ENCODE measurements at places on chromosomes 3 and 15.

GRCh38 chr15:69917056-69917455 lies 180.7 kb downstream of the TLE3 start:
- no peaks in the 10 kb centered on the region for H3K4me1 ChIP-seq

DNA sequence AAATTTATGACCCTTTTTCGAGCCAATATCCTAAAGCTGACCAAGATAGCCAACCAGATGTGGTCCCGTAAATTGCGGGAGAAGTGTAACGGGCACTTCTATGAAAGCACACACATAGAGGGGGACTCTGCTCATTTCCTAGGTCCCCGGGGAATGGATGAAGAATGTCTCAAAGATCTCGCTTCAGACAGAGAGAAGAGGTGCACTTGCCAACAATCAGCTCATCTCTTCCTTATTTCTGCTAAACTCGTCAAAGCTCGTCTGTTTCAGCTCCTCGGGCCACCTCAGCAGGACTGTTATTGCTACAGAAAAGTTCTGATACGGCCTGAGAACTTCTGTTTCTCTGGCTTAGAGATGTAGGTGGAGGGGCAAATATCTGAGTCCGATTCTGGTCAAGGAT lies 71.8 kb downstream of the TM2D3 start:
- no peaks in the 10 kb centered on the region for H3K4me1 ChIP-seq
- no peak for DNase-seq
- no peak overlapping the region for H3K27ac ChIP-seq
- H3K27me3 ChIP-seq: no peaks in the 10 kb centered on the region
- H3K4me3 ChIP-seq: no peak overlapping the region

DNA sequence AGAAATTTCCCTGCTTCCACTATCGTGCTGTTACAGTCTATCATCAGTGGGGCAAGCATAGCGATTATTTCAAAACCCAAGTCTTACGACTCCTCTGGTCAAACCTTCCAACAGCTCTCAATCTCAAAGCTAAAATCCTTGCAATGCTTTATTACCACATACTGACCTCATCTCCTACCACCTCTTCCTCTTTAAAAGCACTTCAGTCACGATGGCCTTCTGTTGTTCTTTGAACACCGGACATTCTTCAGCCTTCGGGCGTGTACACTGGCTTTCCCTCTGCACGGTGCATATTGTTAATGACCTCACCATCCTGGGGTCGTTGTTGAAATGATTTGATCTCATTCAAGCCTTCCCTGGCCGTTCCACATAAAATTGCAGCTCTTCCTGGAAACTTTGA lies 31.1 kb downstream of the MAGEL2 start:
- no peak overlapping the region for H3K4me3 ChIP-seq
- no peaks in the 10 kb centered on the region for H3K27me3 ChIP-seq
- DNase-seq: no peak
- H3K36me3 ChIP-seq: no peaks in the 10 kb centered on the region

DNA sequence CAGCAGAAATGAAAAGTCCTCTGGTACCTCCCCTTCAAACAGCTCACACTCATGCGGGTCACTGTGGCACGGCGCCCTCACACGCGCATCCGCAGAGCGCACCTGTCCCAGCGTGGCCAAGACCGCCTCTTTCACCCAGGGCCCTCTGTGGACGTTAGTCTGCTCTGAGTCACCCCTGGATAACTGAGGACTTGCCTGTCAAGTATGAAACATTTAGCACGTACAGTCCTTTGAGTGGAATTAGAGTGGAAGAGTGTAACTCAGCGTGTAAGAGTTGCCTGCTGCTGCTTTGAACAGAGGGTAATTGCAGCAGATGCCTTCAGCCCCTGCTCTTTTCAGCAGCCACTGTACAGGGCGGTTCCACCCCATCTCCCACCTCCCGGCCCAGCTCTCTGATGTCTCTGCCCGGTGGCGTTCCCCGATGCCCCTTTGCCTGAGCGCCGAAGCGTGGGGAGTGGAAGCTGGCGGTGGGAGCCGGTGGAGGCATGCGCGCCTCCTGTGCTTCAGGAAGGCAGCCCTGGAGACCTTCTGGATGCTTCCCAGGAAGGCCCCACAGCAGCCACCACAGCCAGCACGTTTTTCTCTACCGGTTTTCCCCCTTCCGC lies 23.0 kb downstream of the CPN2 start:
- peaks cover 24% of the 10 kb centered on the region for H3K4me1 ChIP-seq
- no peak overlapping the region for H3K27ac ChIP-seq
- no peak overlapping the region for H3K4me3 ChIP-seq
- no peaks in the 10 kb centered on the region for H3K27me3 ChIP-seq
- H3K36me3 ChIP-seq: no peaks in the 10 kb centered on the region

- no peaks in the 10 kb centered on the region for H3K27me3 ChIP-seq
- no peak overlapping the region for H3K27ac ChIP-seq
- H3K4me3 ChIP-seq: no peak overlapping the region
- H3K4me1 ChIP-seq: no peaks in the 10 kb centered on the region
- H3K36me3 ChIP-seq: no peaks in the 10 kb centered on the region
These were observed 5.1 kb upstream of the DNAAF4 start for GRCh38 chr15:55513152-55513551.

GRCh38 chr3:133127381-133127780 lies 89.2 kb downstream of the TMEM108 start:
- no peaks in the 10 kb centered on the region for H3K27me3 ChIP-seq
- H3K4me1 ChIP-seq: no peaks in the 10 kb centered on the region
- H3K36me3 ChIP-seq: no peaks in the 10 kb centered on the region
- no peak overlapping the region for H3K27ac ChIP-seq

DNA sequence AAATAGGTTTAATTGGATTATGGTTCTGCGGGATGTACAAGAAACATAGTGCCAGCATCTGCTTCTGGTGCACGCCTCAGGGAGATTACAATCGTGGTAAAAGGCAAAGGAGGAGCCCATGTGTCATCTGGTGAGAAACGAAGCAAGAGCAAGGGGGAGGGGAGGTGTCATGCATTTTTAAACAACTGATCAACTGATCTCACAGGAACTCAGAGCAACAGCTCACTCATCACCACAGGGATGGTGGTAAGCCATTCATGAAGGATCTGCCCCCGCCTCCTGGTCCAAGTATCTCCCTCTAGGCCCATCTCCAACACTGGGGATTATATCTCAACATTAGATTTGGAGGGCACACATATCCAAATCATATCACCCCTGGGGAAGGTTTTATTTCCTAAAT lies 42.1 kb upstream of the FGF7 start:
- no peaks in the 10 kb centered on the region for H3K27me3 ChIP-seq
- H3K4me1 ChIP-seq: no peaks in the 10 kb centered on the region
- no peak for DNase-seq

GRCh38 chr3:62604751-62605351 lies 231.5 kb upstream of the FEZF2 start:
- H3K27ac ChIP-seq: no peak overlapping the region
- DNase-seq: no peak
- H3K4me3 ChIP-seq: no peak overlapping the region
- H3K36me3 ChIP-seq: no peaks in the 10 kb centered on the region
- no peaks in the 10 kb centered on the region for H3K4me1 ChIP-seq

All from vagina (tissue), 2 donors.